ENCODE measurements at places on chromosomes 16 and 17.

DNA sequence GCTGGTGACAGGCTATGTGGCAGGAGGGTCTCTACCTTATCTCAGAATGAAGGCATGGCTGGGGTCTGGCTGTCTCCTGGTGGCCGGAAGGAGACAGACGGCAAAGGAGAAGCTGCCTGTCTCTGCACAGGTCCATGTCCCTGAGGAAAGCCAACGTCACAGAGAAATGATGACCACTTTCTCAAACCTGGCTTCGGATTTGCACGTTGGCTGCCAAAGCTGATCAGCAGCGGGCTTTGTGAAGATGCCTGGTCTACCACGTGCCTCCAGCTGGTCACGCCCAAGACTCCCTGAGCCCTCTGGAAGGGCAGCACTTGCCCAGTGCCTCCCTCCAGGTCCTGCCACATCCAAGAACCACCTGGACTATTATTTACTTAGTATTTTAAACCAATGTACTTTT lies 8.4 kb downstream of the DEXI start:
- DNase-seq: no peak

GRCh38 chr17:13728781-13729180 lies 127.1 kb upstream of the HS3ST3A1 start:
- no peak for DNase-seq

GRCh38 chr17:62725791-62726249 lies 82.3 kb downstream of the MARCHF10 start:
- peak; percentile 71 for DNase-seq

- no peak for DNase-seq
These were observed 7.1 kb upstream of the ASGR1 start for GRCh38 chr17:7186241-7186640.

DNA sequence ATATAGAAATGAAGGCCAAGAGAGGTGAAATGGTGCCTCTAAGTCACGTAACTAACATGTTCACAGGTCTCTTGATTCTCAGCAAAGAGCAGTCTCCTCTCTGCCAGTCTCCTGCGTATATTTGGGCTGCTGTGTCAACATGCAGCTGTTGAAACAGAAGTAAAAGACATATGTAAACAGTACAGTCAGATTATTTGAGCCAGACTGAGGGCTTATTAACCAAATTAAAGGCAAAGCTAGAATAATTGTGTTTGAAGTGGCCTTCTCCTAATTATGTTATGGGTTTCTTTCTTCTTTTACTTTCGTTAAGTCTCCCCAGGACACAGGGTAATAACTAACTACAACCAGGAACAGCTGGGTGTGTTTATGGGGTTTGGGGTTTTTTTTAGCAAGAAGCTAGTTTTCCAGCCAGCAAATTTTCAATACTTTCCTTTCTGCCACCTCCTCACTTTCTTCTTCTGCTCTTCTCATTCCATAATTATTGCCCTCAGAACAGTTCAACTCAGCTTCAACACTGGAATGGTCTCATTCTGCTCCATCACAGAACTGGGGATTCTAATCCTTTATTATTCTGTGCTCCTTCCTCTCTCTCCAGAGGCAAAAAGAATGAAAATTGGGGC lies 18.4 kb downstream of the G6PC1 start:
- DNase-seq: no peak

DNA sequence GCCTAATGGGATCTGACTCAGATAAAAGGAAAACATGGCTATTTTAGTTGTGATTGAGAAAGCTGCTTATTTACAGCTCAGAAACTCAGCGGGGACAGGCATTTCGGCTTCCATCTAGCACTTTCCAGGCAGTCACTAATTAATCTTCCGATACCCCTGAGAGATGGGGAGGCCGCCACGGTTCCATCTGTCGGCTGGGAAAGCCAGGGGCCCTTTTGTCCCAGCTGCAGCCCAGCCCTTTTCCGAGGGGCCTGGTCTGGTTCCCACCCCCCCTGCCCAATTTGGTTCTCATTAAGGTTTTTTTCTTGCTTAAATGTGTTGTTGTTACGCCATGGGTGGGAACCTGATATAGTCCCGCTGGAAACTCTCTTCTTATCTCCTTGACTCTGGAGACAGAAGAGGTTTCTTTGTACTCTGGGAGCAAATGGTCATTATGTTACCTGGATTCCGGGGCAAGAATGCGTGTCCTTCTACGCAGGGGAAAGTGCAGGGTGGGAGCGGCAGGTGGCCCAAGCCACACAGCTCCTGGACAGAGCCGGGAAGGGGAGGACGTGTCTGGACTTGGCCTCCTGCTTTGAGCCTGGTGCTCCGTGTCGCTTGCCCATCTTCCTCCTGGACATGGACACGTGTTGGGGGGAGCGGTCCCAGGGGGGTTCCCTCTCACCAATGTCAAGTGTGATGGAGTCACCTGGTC lies 50.9 kb upstream of the GSE1 start:
- DNase-seq: no peak

DNA sequence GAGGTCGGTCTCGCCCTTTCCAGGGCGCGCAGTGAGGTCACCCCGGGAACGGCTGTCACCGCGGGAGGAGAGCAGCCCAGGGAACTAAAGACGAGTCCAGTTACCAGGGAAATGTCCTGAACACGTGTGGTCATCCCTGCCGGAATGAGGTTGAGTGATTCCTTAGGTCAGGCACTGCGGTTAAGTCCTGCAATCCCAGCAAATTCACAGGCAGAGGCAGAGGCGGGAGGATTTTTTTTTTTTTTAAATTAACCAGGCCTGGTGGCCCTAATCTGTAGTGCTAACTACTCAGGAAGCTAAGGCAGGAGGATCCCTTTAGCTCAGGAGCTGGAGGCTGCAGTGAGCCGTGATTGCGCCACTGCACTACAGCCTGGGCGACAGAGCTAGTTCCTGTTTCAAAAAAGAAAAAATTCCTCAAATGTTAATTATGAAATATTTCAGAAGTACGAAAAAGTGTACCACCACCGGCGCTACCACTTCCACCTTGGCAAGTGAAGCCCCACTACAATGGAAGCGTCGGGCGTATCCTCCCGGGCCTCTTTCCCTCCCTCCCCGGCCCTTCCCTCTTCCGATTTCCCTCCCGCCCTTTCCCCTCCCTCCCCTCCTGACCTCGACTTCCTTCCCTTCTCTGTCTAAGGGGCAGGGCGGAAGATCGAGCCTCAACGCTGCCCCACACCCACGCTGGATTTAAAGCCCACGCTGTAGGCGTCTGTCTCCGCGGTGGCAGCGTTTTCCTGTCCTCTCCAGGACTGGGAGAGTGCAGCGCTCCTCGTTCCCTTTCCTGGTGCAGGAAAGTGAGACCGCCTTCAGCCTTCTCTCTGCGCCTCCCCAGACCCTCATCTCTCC lies 27.3 kb downstream of the SLFN11 start:
- DNase-seq: peak; percentile 38

- no peak for DNase-seq
These were observed 24.1 kb downstream of the SLC7A5 start for GRCh38 chr16:87845213-87845612.

- no peak for DNase-seq
These were observed 243.5 kb upstream of the CCL2 start for GRCh38 chr17:34011599-34011998.

DNA sequence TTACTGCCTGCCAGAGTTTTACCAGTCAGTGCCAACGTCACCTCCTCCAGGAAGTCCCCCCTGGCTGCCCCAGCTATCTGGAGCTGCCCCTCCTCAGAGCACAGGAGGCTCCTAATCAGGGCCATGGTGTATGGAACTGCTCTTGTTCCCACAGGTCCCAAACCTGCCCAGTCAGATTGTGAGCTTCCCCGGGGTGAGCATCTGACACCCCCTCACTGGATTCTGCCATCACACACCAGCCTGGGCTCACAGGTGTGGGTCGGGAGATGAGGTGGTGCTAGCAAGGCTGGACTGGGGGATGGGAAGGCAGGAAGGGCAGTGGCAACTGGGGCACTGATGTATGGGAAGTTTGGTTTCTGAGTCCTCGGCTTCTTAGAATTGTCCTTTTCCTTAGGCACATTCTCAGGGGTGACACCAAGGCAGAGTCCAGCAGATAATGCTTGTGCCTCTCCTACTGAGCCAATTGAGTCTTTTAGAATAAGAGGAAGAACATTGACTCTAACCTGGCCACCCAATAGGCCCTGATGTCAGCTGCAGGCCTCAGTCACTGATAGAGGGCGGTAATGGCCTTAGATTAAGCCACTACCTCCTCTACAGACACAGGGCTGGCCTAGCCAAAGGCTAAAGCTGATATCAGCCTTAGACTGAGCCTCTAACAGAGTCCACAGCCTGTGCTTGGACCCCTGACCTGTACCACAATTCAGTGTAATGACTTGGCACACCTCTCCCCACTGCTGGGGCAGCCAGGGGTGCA lies 107.9 kb downstream of the WSCD1 start:
- no peak for DNase-seq
